Neural progenitor cell (in vitro differentiated cells): ENCODE measurements at places on chromosomes 1 and 21.

- DNase-seq = no peak
Observed at GRCh38 chr1:99725996-99726395, 40.4 kb downstream of the FRRS1 start.

GRCh38 chr1:107379826-107380225 lies 239.0 kb downstream of the NTNG1 start:
- no peak for DNase-seq

- DNase-seq = no peak
Observed at GRCh38 chr1:48627486-48627885, 149.2 kb downstream of the BEND5 start.

- DNase-seq = no peak
Observed at GRCh38 chr1:53500204-53501064, 41.2 kb downstream of the DMRTB1 start.

DNA sequence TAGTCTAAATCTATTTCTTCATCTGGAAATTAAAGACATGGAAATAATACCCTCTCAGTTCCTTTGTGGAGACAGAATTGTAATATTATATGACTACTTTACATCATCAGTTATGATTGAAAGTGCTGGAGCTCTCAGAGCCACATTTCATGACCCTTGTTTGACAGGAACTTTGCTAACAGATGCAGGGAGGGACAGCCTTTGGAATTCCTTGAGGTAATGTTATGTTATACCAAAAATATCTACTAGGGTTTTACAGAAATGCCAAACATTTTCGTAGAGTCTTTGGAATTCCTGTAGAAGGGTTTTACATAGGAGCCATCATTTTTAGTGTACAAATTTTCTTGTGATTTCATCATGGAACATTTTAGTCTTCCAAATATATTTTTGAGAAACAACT lies 57.4 kb upstream of the ADAMTS5 start:
- DNase-seq = no peak

- no peak for DNase-seq
Observed at GRCh38 chr1:47906009-47906432, 91.2 kb downstream of the TRABD2B start.

DNA sequence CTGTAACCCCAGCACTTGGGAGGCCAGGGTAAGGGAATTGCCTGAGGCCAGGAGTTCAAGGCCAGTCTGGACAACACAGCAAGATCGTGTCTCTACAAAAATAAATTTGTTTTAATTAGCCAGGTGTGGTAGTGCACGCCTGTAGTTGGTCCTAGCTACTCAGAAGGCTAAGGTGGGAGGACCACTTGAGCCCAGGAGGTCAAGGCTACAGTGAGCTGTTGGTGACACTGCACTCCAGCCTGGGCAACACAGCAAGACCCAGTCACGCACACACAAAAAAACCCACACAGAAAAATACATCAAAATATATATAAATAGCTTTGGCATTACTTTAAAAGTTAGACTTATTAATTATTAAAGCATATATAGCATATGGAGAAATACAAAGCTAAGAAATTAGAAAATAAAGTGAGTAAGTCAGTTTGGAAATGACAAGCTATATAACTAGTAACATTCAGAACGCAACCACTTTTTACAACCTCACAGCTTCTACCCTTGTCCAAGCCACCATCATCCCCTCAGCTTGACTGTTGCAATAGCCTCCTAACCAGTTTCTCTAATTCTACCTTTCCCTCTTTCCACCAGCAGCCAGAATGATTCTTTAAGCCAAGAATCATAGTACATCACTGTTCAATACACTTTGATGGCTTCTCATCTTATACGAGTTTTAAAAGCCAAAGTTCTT lies 14.5 kb downstream of the PIK3R3 start:
- DNase-seq = no peak

- DNase-seq = no peak
Observed at GRCh38 chr1:224747578-224747977, 131.5 kb downstream of the CNIH3 start.

GRCh38 chr1:42484382-42484781 lies 21.3 kb downstream of the CCDC30 start:
- peak; percentile 29 for DNase-seq

- no peak for DNase-seq
Observed at GRCh38 chr1:173572201-173572873, 30.5 kb downstream of the SLC9C2 start.

DNA sequence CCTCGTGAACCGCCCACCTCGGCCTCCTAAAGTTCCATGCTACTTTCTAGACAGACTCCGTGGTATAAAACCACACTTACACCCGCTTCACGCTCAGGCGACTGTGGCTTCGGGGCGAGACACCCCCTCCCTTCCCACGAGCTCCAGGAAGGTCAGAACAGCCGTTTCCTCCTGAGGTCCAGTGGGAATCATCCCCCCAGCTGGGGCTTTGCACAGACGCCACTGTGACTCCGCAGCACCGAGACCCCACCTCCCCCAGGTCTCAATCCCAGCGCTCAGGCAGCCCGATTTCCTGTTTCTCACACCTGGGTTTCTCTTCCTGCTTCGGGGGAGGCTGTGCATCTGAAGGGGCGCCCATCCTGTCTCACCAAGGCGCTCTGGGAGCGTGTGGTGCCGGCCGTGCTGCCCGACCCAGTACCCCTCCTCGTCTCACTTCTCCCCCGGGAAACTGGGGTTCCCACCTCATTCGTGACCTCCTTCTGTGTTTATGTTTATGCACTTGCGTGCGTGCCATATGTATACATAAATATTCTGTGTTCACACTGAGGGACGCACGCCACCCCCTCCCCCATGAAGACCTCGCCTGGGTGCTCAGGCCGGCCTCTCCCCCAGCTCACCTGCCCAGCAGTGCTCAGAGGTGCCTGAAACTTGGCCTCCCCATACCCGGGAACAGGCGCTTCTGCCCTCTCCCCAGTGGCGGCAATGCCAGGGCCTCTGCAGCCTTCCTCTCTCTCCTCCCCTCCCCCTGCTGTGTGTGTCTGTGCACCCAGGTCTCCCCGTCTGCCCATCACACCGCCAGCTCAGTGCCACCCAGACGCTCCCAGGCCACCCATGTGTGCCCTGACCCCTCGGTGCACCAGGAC lies 14.6 kb downstream of the SLC35E2B start:
- no peak for DNase-seq

GRCh38 chr1:245169376-245169775 lies 14.6 kb downstream of the KIF26B start:
- no peak for DNase-seq

DNA sequence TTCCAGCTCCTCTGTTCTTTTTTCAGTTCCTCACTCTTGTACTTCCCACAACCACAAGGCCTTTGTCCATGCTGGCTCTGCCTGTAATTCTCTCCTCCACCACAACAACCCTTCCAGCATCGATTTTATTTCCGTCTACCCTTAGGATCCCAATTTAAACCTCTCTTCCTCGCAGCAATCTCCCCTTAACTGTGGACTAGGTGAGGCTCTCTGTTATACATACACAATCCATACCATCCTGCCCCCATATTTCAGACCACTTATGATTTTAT lies 90.4 kb upstream of the ZC3H11B start:
- DNase-seq = no peak

- DNase-seq = no peak
Observed at GRCh38 chr1:204146965-204147364, 4.9 kb downstream of the ETNK2 start.

GRCh38 chr1:11799896-11800295 lies 5.9 kb downstream of the MTHFR start:
- DNase-seq = no peak

DNA sequence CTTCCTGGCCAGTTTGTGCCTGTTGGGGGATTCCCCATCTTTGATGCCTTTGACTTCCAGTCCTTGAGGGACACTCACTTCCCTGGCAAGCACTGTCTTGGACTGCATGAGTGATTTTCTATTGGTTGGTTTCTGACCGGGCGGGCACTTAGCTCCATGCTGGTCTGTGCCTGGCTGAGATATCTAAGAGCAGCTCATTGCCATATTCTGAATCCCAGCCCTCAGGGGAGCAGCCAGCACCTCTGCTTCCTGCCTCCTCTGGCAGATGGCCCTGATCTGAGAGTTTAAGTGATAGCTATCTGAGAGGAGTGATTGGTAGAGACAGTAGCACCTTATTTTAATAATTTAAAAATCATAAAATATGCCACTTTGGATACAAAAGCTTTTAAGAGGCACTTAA lies 52.5 kb downstream of the DISC1 start:
- DNase-seq = no peak

DNA sequence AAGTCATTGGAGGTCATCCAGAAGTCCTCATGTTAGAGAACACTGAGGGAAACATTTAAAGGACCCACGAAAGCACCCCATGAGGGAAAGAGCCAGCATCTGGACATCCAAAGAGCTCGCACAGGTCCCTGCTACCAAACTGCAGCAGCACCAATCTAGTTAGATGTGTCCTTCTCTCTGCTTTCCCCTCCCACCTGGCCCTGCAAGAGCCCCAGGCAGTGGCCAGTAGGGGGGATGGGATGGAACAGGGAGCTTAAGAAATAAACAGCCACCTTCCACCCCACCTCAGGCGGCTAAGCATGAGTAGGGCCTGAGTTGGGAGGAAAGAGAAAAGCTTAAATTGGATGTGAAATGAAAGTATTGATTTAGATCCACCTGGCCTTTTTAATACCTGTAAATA lies 175.9 kb upstream of the KCND3 start:
- DNase-seq = no peak

DNA sequence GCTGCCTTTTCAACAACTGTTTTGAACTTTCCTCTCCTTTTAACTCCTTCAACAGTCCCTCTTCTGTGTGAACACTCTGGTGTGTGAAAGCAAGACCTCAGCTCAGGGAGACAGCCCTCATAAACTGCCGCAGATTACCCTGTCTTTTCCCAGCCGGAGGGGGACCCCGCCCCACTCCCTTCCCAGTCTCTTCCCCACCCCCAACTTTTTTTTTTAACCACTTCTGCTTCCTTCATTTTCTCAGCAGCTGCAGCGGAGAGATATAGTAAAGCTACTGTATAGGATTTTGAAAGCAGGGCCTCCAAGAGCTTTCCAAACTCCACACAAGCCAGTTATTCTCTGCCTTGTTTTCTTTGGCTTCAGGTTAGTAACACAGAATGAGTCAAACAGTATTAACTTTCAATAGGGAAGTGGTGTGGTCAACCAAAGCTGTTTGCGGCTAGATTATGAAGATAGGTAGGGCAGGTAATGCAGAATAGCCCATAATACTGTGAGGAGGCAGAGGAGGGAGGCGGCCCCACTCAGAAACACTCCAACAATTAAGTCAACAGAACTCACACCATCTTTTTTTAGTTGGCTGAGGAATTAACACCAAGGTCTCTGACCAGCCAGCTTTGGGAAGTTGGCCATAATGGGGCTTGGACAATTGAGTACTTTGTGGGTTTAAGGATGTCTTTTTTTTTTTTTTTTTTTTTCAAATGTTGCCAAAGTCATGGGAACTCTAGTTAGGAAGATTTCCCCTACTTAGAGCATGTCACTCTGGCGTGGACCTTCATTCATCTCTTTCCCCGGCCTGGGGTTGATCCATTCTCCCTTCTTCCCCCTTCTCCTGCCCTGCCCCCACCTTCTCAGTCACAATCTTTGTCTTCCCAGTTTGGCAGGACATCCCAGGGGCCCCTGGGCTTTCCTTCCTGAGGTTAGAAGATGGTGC lies 177.0 kb downstream of the CLIC6 start:
- no peak for DNase-seq
